ENCODE measurements at places on chromosomes 1 and 21.
A peak's percentile ranks its signal among the peaks of the same experiment; 100 is the strongest.

DNA sequence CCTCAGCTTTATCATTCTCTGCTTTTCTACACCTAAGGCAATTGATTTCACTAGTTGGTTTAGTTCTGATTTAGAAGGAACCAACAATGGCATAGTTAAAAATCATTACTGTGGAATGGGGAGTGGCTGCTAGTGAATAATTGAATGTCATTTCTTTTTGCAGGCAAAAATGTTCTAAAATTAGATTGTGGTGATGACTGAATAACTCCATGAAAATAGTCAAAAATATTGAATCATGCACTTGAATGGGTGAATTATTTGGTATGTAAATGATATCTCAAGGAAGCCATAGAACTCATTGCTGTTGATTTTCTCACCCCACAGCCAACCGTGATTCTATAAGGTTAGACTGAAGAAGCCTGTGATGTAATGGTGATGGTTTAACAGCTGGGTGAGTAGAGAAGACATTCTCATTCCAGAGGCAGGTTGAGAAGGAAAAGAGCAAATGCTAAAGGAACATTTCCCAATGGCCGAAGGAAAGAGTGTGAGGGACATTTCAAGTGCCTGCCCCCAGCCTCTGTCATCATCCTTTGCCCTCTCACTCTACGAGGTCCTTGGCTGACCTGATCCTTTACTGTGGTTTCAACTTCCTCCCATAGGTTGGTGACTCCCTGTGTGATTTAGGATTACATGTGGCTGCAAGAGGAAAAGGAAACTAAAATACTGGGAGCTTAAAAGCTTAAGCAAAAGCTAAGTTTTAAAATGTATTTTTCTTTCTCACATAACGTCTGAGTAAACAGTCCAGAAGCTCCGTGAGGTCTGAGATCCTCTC is 12.5 kb downstream of the OVAAL start:
- no peak for DNase-seq

DNA sequence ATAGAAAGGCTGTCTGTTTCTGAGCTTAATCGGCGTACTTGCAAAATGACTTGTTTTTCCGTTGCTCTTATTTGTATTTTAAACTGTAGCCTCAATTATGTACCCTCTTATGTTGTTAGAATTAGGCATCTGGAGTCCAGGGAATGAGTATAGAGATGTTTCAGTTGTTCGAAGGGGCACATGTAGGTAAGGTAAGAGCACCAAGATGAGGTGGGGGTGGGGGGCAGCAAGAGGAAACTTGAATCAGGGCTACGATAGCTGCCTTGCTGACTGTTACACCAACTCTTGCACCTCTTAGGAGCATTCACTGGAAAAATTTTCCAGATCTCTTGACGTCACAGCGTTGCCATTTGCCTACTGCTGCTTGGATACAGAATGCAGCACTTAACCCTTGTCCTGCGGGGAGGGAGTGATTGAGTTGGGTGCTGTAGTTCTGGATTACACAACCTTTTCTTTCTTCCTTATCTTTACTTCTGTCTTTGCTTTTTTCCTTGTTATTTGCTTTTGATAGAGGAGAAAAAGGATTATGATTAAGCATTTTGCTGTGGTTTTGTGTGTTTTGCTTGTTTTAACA is 3.2 kb downstream of the ATP1B1 start:
- peak; percentile 26 for DNase-seq

DNA sequence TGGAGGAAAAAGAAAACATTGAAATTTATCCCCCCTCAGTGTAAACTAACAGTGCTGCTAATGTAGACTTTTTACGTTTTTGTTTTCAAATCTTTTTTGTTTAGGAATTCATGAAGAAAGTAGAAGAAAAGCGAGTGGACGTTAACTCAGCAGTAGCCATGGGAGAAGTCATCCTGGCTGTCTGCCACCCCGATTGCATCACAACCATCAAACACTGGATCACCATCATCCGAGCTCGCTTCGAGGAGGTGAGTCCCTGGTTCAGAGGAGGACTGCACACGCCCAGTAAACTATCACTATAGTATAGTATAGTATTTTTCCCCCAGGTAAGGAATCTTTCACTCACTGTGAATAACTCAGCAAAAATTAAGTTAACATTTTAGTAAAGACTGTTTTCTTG is 37.8 kb upstream of the BMP8A start:
- no peak for DNase-seq

- no peak for DNase-seq
Observed at GRCh38 chr1:46642115-46642680, 25.6 kb upstream of the MOB3C start.

- no peak for DNase-seq
Observed at GRCh38 chr1:20035114-20035513, 34.9 kb upstream of the PLA2G5 start.

- DNase-seq: no peak
Observed at GRCh38 chr21:37622755-37623154, 256.2 kb downstream of the DYRK1A start.

GRCh38 chr1:83055391-83056170 is 943.4 kb downstream of the TTLL7 start:
- no peak for DNase-seq

GRCh38 chr21:45642122-45642813 is 1.3 kb upstream of the PCBP3 start:
- no peak for DNase-seq

DNA sequence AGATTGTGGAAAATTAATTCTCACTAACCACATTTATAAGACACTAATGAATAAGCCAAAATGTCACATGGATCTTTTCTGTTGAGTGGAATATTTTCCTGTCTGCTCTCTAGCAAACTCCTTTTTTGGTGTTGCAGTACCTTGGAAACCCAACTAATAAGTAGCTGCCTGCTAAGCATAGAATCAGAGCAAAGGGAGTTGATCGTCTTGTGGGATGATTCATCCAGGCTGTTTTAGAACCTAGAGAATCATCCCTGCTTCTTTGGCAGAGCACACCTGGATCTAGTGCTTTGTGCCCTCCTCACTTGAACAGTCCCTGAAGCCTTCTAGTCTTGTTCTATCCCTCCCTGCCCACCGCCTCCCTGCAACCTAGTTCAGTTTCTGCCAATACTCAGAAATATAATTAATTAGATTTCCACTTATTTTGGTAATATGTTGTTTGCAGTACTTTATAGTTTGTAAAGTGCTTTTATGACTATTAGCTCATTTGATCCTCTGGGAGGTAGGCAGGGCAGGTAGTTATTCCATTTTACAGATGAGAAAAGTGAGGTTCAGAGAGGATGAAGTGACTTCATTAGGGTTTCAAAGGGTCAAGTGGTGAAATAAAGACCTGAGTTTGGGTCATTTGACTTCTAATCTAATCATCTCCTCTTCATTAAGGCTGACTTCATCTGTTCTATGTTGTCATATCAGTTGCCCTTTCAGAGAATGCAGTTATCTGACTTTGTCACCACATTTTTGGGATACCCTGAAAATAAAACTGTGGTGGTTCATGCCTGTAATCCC is 2.5 kb downstream of the AGO4 start:
- no peak for DNase-seq

Measured in NCI-H510A (cell line).